Lung microvascular endothelial cell (primary cell): ENCODE measurements at places on chromosomes 11 and 22. TPM values are rescaled to one million over a fixed set of nuclear protein-coding genes. Genes with fewer than 3 reads are reported as not detected.

Gene OR8B3
- total RNA-seq = not detected in 2 replicates

Gene APOBEC3A
- not detected in 2 replicates for total RNA-seq

Gene ISX
- total RNA-seq = not detected in 2 replicates

DNA sequence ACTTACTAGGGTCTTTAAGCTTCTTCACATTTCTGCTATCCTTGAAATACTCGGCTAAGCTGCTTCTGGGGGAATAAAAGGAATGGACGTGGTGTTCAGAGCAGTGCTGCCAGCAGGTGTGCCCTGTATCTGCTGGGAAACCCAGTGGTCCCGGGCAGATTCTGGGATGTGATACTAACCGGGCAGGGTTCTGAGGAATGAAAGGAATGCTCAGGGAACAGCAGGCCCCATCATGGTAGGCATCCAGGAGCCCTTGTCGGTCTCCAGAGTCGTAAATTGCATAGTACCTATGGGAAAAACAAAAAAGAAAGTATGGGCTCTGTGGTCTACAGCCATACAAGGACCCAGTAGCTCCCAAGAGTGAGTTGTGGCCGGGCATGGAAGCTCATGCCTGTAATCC is 4.5 kb upstream of the TMEM223 start:
- DNase-seq = no peak

- peak; percentile 14 for DNase-seq
Measured at GRCh38 chr22:27603800-27604144, 197.8 kb downstream of the MN1 start.

DNA sequence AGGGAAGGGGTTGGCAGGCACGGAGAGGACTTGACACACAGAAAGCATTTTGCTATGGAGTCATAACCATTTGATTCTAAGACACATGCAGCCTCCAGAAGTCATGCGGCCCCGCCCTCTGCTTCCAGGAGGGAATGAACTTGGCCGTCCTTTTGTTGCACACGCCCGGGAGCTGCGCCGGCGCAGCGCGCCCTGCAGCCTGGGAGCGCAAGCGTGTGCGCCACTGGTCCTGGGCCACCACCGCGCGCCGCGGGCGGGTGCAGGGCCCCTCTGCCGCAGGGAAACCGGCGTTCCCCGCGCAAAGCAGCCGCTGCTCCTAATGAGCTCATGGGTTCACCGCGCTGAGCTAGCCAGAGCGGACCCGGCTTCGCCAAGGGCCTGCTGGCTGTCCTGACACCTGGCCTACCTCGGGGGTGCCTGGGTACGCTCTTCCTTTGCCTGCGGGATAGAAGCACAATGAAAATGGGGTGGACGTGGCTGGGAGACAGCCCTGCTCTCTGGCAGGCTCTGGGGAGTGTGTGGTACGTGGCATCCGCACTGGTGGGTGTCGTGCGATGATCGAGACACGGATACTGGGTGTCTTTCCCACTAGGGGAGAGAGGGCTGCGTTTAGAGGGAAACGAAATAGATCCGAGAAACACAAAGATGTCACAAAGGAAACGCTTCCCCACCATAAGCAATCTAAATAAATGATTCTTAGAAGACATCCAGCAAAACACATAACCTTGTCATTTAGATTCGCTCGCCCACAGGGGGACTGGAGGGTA is 669 bp downstream of the MICAL3 start:
- peak; percentile 78 for DNase-seq

GRCh38 chr22:46465793-46466192 is 71.6 kb downstream of the CELSR1 start:
- no peak for DNase-seq

DNA sequence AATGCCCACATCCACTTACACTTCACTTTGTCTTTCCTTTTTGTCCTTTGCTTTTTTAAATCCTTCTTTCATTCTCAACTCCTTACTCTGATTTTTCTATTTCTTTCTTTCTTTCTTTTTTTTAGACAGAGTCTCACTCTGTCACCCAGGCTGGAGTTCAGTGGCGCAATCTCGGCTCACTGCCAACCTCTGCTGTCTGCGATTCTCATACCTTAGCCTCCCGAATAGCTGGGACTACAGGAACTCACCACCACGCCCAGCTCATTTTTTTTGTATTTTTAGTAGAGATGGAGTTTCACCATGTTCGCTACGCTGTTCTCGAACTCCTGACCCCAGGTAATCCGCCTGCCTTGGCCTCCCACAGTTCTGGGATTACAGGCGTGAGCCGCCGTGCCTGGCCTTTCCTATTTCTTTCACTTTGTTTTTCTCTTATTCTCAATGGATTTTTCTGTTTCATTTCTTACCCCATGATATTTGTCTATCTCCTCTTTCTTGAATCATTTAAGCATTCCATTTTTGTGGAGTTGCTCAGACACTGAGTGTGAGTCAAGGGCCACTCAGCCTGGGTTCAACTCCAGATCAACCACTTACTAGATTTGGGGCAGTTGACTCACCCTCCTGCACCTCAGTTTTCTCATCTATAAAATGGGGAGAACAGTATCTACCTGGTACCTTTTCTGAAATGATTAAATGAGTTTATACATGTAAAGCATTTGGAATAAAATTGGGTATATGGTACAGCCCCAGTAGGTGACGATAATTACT is 7.6 kb downstream of the KCNJ5 start:
- no peak for DNase-seq

DNA sequence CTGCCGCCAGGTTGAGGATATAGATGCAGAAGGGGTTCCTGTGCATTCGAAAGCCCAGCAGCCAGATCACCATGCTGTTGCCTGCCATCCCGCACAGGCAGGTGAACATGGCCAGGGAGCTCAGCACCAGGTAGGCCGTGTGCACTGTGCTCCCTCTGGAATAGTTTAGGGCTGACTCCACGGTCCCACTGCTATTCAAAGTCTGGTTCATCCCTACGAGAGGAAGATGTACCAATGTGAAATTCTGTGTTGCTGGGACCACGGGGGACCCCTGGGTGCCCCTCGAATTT is at the start of gene MRGPRD:
MRGPRD (minus strand) TSS at position 211 of the 290 bp plus-strand sequence; CDS start at position 211, 0 bp downstream.
- DNase-seq = no peak

DNA sequence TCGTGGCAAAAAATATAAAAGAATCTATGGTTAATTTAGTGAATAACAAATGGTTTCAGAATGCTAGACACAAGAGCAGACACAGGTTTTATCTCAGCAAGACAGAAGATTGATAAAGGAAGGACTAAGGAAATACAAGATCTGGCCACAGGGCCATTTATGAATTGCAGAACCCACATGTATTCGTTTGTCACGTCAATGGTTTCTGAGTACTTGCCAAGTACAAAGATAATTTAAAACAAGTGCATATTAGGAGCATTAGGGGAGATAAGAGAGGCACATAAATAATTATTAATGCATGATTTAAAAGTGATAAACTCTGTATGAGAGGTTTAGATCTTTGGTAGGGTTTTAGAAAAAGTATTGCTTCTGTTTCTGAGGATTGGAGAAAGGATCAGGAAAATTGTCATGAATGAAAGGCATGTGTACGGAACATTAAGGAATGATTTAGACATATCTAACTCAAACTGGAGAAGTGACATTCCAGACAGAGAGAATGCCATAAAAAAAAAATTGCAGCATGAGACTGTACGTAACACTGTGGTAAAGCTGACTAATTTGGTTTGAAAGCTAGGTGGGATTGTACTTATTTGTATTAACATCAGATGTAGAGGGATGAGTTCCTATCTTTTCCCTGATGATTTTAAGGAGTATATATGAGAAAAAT is 727.1 kb downstream of the NELL1 start:
- DNase-seq = no peak
